ENCODE measurements at places on chromosomes 5 and 9. TPM values are rescaled to one million over a fixed set of nuclear protein-coding genes. Genes with fewer than 3 reads are reported as not detected.

Gene CARTPT
- total RNA-seq: not detected

Gene PRSS3
- 30.8 TPM for total RNA-seq

Gene HMCN2
- under 0.01 TPM for total RNA-seq

Gene ANKRD18A
- 1.5 TPM for total RNA-seq

Gene NEUROG1
- not detected for total RNA-seq

Gene AQP7
- not detected for total RNA-seq

- no peak for DNase-seq
Measured at GRCh38 chr5:54159153-54159892, 151.1 kb downstream of the ARL15 start.

- no peak for DNase-seq
Measured at GRCh38 chr9:108039493-108039892, 549.9 kb upstream of the KLF4 start.

DNA sequence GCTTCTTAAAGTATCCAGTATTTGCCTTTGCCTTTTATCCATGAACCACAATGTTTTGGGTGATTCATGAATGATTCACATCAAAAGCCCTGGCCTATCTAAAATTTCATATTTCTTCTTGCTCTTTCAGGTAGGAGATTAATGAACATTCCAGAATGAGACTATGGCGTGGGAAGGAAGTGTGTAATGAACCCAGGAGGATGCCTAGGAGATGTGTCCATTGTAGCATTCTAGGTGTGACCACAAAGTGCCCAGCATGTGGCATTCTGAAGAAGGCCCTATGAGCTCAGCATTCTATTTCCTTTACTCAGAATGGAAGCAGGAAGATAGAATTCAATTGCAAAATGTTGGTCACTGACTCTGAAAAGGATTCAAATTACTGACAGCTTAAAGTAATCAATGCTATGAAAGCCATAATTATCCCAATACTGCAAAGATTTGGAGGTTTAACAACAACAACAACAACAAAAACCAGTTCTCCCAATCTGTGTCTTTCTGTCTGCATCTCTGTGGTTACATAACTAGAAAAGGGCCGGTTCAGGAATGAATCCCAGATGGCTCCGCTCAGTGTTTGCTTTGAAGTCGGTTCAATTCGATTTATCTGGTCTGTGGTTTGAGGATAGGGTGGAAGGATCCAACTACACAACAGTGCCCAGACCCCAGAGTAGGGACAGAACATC is 126.7 kb downstream of the FOXD1 start:
- DNase-seq: no peak

GRCh38 chr9:36625006-36625615 is 52.4 kb downstream of the MELK start:
- DNase-seq: peak; percentile 50

DNA sequence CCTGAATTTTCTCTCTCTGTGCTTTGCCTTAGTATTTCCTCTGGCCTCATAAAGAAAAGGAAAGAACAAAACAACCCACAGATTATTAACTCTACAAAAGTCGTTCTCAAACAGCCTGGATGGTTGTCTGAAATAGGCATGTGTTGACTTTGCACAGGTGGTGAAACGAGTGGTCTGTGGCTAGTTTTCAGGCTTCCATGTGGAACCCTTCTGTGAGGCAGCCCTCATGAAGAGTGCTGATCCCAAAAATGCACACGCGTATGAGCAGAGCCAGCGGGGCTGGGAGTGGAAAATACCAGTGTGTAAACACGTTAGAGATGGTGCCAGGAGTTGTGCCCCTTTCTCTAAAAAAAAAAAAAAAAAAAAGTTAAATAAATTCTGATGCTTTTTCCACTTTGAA is 4.9 kb upstream of the PSAT1 start:
- DNase-seq: no peak

GRCh38 chr9:100087218-100087617 is 11.6 kb downstream of the ERP44 start:
- DNase-seq: peak; percentile 59

GRCh38 chr5:151255621-151256286 is 2.8 kb downstream of the GM2A start:
- no peak for DNase-seq

DNA sequence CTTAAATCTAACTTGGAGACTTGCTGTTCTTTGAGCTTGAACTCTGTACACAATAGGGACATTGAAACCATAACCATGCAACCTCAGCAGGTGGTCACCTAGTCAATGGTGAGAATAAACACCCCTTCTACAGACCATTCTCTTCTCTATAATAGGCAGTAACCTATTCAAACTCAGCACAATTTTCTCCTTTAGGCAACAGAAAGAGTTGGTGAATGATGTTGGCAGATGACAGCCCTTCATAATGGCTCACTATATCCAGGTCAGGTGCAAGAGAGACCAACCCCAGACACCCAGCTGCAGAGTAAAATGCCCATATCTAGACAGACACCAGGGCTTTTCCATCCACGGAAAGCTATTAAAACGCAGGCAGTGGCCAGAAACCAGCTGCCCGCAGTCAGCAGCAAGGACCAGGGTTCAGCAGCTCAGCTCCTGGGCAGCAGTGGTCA is 106.7 kb downstream of the SERINC5 start:
- no peak for DNase-seq

- DNase-seq: no peak
Measured at GRCh38 chr5:158953929-158954534, 145.7 kb downstream of the EBF1 start.

DNA sequence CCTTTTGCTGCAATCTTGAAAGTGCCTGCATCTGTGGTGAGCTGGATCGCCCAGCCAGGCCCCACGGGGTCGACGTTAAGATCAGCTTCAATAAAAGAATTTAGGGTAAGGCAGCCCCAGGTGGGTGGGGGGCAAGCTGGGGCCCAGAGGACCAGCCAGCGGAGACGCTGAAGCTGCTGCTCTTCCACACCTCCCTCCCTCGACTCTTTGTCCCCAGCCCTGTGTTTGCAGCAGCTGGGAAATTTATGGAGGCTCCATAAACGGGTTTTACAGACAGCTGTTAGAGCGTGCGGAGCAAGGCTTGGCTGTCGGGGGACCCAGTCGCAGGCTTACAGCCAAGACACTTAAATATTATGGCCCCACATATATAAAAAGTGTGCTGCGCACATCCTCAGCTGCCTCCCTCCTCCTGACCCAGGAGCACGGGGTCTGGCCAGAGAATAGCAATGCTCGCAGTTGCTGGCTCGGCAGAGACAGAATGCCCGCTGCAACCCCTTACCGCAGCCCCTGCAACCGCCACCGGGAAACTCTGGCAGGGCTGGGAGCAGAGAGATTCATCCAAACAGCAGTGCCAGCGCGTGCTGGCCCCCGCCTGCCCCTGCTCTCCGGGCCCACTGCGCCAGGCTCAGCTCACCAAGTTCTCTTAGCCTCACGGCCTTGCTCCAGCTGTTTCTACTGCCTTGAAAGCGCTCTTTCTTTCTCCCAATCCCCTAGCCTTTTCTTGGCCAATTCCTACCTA is 28.4 kb upstream of the MVB12B start:
- DNase-seq: no peak

GRCh38 chr9:127751269-127752054 is 16.4 kb upstream of the TOR2A start:
- DNase-seq: no peak

GRCh38 chr9:76866689-76867088 is 39.2 kb downstream of the PRUNE2 start:
- DNase-seq: no peak

DNA sequence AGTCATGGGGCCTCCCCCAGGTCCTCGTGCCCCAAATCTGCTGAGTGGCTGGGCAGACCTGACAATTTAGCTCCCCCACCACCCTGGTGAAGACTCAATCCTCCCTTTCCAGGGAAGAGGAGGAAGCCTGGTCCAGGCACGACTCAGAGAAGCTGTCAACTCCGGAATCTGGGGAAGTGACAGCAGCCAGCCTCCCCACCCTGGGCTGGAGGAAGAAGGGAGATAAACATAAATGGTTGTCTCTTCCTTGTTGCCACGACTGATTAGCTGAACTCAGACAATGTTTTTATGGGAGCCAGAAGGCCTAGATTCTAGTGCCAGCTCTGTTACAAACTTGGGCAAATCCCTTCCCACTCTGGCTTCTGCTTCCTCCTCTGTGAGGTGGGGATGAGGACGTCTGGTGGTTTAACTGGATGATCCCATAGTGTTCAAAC is 15.4 kb downstream of the CCDC69 start:
- DNase-seq: no peak

- DNase-seq: no peak
Measured at GRCh38 chr5:79227484-79228025, 8.4 kb upstream of the JMY start.

GRCh38 chr5:5050801-5051200 is 89.3 kb upstream of the ADAMTS16 start:
- DNase-seq: no peak

DNA sequence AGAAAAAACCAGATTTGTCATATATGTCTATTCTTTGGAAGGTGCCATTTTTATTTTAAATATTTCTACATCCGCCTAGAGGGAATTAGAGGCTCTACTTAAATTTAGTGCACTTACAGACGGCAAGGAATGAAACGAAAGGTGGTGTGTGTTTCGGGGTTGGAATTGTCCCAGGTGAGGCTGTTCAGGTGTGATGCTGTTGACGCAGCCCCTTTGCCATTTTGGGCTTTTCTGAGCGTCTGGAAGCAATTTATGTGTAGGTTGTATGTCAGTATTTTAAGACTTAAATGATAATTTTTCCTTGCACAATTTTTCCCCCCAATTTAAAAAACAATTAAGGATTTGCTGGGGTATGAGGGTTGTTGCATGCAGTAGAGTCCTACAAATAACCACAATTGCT is 2.0 kb downstream of the TENT4A start:
- DNase-seq: no peak

DNA sequence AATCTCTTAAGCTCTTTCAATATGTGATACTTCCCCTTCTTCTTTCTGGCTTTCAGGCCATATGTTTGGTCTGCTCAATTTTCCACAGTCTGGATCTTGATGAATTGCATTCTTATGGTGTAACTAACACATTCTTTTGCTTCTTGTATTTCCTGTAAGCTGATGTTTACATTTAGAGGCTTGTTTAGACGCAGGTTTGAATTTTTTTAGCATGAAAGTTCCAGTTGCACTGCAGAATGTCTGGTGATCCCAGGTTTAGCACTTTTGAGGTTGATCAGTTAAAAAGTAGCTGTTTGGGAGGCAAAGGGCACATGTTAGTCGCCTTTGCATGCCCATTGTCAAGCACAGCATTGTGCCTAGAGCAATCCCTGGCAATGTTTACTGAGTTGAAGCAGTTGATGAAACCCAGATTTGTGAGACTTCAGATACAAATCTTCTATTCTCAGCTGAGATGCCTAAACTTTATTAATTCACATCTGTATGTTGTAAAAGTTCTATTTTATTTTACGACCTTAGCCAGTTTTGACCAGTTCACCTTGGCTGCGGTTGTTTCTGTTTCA is 59.6 kb upstream of the SPATA31C2 start:
- no peak for DNase-seq

GRCh38 chr9:78462611-78463010 is 165.7 kb downstream of the PSAT1 start:
- no peak for DNase-seq

- DNase-seq: no peak
Measured at GRCh38 chr5:9201761-9202160, 344.1 kb downstream of the SEMA5A start.

DNA sequence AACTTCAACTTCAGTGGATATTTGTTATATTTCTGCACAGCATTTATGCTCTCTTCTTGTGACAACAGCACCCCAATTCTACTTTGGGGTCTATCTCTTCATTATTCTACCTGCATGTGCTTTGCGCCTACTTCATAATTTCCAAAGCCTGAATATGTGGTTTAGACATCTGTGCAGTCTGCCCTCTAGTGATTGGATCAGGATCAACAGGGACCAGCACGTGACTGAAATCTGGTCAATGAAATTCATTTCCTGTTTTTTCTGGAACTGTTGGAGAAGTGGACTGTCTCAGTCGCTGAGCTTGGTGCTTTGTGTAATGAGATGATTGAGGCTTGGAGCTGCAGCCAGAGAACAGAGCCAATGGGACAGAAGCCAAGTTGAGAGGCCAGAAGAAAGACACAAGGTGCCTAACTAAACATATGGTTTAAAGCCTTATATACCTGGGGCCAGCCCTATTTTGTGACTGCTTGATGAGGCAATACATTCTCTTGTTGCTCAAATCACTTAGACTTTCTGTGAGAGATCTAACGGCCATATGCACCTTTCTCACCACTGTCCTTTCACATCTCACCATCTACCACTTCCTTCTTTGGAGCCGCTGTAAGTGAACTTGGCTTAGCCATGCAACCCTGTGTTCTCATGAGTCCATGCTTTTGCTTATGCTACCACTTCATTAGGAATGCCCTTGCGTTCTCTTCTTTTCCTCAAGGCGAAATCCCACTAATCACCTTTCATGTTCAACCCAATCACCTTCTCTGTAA is 68.8 kb upstream of the PPP2R2B start:
- DNase-seq: no peak

GRCh38 chr5:57960569-57960968 is 478.0 kb upstream of the ACTBL2 start:
- DNase-seq: no peak

GRCh38 chr5:85263125-85263524 is 878.4 kb upstream of the EDIL3 start:
- DNase-seq: no peak

All from pulmonary artery endothelial cell (primary cell).